Transverse colon (tissue), 4 donors: ENCODE measurements at places on chromosomes 5 and 9. TPM values are rescaled to one million over a fixed set of nuclear protein-coding genes. Genes with fewer than 3 reads are reported as not detected.
A peak's percentile ranks its signal among the peaks of the same experiment; 100 is the strongest.

DNA sequence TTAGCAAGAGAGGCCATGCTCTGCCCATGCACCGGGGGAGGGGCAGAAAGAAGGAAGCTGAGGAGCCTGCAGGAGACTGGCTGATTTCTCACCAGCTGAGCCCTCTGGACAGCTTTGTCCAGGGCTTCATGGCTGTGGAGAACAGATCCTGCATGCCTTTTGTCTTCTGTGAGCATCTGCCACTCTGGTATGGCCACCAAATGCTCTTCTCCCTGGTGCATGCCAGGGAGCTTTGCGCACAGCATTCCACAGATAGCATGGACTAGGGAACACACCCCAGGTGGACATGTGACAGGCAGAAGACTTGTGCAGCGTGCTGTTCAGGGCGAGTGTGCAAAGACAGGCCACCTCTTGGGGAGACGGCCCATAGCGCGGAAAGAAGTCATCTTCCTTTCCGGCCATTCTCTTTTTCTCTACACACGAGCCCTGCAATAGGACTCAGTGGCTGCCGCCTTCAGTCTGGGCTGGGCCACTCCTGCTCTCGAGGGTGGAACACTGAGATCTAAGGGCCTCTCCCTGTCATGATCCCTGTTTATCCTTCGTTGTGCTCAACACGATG is 56.7 kb downstream of the GADD45G start:
- peak overlapping the region; percentile 84 for H3K27ac ChIP-seq
- no peaks in the 10 kb centered on the region for H3K27me3 ChIP-seq
- no peaks in the 10 kb centered on the region for H3K36me3 ChIP-seq
- H3K4me3 ChIP-seq: no peak overlapping the region

GRCh38 chr5:78803353-78803752 is 154.8 kb upstream of the LHFPL2 start:
- H3K27ac ChIP-seq: peak overlapping the region; percentile 57
- no peaks in the 10 kb centered on the region for H3K36me3 ChIP-seq
- H3K27me3 ChIP-seq: no peaks in the 10 kb centered on the region
- no peak overlapping the region for H3K4me3 ChIP-seq
- DNase-seq: peak; percentile 41
- no peaks in the 10 kb centered on the region for H3K4me1 ChIP-seq

DNA sequence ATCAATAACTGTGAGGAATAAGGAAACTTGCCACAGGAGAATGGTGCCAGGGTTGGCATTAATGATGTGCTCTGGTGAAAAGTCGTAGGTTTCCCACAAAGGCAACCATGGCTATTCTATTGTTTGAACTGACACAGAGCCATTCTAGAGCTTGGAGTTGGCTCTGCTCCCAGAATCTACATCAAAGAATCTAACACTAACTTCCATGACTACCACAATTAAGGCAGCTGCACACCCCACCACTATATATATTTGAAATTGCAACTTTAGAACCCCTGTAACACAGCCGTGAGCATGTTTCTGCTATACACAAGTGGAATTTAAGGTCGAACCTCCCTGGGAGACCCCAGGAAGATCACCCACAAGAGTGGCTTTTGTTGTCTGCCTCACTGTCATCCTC is 89.7 kb upstream of the CCDC152 start:
- no peak overlapping the region for H3K27ac ChIP-seq
- no peak overlapping the region for H3K4me3 ChIP-seq
- H3K36me3 ChIP-seq: no peaks in the 10 kb centered on the region
- no peaks in the 10 kb centered on the region for H3K4me1 ChIP-seq
- no peaks in the 10 kb centered on the region for H3K27me3 ChIP-seq
- no peak for DNase-seq

LECT2 gene
- not detected for total RNA-seq

PHYKPL gene
- 219 TPM for total RNA-seq

FYB1 gene
- total RNA-seq: 6.4 TPM

DNA sequence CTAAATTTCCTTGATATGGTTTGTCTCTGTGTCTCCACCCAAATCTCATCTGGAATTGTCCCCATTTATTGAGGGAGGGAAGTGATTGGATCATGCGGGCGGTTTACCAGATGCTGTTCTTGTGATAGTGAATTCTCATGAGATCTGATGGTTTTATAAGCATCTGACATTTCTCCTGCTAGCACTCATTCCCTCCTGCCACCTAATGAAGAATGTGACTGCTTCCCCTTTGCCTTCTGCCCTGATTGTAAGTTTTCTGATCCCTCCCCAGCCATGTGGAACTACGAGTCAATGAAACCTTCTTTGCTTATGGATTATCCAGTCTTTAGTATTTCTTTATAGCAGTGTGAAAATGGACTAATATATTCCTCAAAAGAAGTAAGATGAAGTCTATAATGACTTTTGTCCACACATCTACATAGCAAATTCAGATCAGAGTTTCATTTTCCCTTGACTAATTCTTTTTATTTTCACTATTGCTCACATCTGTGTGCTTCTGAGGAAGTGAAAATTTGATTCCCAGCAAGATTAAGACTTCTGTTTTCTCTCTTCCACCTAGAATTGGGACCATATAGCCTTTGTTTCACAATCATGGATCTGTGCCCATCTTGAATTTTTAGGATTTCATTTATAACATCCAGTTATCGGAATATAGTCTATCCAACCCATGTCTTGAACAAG is 393.5 kb downstream of the DMAC1 start:
- H3K36me3 ChIP-seq: no peaks in the 10 kb centered on the region
- no peak overlapping the region for H3K4me3 ChIP-seq
- DNase-seq: no peak
- no peaks in the 10 kb centered on the region for H3K4me1 ChIP-seq
- no peak overlapping the region for H3K27ac ChIP-seq
- H3K27me3 ChIP-seq: no peaks in the 10 kb centered on the region

DNA sequence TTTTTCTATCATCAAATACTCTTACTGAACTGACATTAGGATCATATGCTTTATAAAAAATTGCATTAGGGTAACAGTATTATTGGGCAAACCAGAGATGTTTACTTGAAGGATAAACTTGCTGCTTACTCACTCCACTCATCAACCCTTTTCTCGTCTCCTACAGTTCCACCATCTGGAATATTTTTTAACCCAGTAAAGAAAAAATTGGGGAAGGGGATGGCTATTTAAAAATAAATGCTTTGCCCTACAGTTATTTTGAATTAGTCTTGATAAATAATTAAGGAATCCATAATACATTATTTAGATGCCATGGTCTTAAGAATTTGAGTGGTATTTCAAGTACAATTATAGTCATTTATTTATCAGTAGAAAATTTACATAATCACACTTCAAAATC is 225.8 kb downstream of the MEF2C start:
- peaks cover 9% of the 10 kb centered on the region for H3K4me1 ChIP-seq
- H3K4me3 ChIP-seq: no peak overlapping the region

DNA sequence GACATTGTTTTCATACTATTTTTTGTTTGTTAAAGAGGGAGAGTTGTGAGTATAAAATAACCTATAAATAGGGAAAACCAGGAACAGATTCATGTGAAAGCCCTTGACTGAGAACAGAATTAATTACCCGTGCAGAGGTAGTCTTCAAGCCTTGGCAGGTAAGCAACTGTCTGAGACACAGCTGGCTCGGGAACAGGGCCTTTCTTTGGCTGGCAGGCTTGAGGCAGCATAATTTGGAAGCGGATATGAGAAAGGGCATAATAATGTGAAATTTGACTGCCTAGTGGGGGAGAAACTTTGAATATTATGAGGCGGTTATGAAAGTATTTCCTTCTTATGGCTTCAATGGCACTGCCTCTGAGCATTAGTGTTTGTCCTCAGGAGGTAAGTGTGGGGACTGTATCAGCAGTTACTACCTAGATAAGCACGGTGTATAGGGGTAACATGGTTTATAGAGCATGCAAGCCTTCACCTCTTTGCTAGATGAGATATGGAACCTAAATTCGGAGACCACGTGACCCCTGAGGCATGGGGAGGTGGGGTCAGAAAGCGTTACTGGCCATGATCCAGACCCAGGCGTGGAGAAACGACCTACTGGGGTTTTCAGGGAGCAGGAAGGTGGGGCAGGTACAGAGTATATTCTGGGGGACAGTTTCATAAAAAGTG is 210.2 kb upstream of the GAS1 start:
- H3K4me1 ChIP-seq: peaks cover 4% of the 10 kb centered on the region
- H3K27me3 ChIP-seq: no peaks in the 10 kb centered on the region
- no peaks in the 10 kb centered on the region for H3K36me3 ChIP-seq
- no peak for DNase-seq

DNA sequence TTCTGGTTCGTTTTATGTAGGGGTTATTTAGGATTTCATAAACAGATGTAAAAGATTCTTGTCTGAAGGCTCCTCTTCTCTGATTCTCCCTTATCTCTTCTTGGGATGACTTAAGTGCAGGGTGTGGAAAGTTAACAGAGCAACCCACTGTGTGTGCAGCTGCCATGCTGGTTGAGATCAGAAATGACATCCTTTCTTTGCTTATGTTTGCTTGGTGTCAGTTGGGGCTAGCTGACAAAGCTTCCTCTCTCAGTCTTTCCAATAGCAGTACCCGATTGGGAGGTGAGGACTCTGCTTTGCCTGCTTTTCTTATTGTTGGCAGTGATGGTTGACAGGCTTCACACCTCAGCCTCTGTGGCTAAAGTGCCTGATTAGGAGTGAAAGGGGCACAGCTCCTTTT is 26.5 kb downstream of the OGN start:
- no peak for DNase-seq
- no peaks in the 10 kb centered on the region for H3K36me3 ChIP-seq
- H3K4me3 ChIP-seq: no peak overlapping the region
- no peaks in the 10 kb centered on the region for H3K27me3 ChIP-seq

DNA sequence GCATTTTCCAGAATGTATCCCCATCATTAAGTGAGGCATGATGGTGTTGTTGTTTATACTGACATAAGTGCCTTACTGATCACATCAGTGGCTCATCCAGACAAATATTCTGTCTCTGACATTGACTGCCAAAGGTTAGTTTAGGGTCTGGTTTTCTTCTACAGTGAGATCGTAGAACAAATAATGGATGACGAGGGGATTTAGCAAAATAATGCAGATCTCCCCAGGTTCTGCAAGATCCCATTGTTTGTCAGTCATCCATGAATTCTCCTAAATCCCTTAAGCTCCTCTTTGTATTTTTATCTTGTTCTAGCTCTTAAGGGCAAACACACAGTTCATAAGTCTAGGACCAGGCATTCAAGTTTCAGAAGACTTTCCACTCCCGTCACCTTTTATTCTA is 93.1 kb upstream of the DHFR start:
- DNase-seq: no peak
- no peak overlapping the region for H3K27ac ChIP-seq
- no peaks in the 10 kb centered on the region for H3K36me3 ChIP-seq
- no peak overlapping the region for H3K4me3 ChIP-seq

DNA sequence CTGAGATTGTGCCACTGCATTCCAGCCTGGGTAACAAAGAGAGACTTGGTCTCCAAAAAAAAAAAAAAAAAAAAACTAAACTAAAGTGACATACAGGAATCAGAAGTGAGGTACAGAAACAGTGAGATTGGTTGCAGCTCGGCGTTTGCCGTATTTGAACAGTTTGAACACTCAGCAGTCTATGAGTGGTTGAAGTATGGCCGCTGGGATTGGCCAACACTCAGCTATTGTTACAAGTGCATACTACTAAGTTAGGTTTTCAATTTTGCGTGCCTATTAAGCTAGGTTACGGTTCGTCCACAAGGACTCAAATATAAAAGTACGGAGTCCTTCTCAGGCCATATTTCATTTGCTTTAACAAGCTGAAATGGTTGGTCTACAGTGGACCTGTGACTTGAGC is 3.3 kb upstream of the TSC1 start:
- H3K27me3 ChIP-seq: no peaks in the 10 kb centered on the region
- no peak for DNase-seq
- no peak overlapping the region for H3K27ac ChIP-seq
- no peaks in the 10 kb centered on the region for H3K36me3 ChIP-seq
- H3K4me1 ChIP-seq: peaks cover 18% of the 10 kb centered on the region
- no peak overlapping the region for H3K4me3 ChIP-seq

DNA sequence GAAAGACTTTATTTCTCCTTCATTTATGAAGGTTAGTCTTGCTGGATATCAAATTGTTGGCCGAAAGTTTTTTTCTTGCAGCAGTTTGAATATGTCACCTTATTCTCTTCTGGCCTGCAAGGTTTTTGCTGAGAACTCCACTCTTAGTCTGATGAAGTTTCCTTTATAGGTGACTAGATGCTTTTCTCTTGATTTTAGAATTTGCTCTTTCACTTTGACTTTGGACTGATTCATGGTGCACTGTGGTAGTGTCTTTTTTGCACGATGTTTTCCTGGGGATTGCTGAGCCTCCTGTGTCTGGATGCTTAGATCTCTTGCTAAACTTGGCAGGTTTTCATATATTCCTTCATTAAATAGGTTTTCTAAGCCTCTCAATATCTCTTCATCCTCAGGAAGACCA is 12.4 kb downstream of the AHRR start:
- no peaks in the 10 kb centered on the region for H3K27me3 ChIP-seq
- H3K27ac ChIP-seq: no peak overlapping the region
- H3K36me3 ChIP-seq: no peaks in the 10 kb centered on the region
- H3K4me3 ChIP-seq: no peak overlapping the region

DNA sequence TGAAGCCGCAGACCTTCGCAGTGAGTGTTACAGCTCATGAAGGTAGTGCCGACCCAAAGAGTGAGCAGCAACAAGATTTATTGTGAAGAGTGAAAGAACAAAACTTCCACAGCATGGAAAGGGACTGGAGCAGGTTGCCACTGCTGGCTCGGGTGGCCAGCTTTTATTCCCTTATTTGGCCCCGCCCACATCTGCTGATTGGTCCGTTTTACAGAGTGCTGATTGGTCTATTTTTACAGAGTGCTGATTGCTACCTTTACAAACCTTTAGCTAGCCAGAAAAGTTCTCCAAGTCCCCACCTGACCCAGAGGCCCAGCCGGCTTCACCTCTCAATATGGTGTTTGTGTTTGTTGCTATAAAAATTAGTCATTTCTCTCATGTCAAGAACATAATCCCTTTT is 49.7 kb downstream of the RECK start:
- no peaks in the 10 kb centered on the region for H3K36me3 ChIP-seq
- peaks cover 15% of the 10 kb centered on the region for H3K4me1 ChIP-seq
- H3K4me3 ChIP-seq: no peak overlapping the region
- DNase-seq: no peak
- no peak overlapping the region for H3K27ac ChIP-seq
- no peaks in the 10 kb centered on the region for H3K27me3 ChIP-seq

DNA sequence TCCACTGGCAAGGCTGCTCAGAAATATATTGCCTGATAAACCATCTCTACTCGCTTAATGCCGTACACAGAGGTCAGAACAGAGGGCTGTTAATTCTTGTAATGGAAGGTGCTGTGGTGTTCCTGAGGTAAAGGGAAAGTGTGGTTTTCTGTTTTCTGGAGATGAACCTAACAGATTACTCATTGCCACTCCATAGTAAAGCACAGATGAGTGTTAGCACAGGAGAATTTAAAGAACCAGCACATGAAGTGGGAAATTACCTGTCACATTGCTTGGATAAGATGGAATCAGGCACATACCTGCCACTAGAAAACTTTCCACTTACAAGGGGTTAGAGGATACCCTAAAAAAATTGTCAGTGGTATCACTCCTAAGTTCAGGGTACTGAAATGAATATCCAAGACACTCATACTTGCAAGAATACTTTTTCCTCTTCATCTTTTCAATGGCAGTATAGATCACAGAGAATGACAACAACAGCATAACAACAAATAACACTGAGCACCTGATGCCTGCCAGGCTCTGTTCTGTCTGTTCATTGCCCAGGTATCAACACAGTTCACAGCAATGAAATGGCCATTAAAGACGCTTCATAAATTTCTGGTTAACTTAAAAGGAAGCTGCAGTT is 152.9 kb upstream of the GNA14 start:
- no peaks in the 10 kb centered on the region for H3K36me3 ChIP-seq
- H3K27ac ChIP-seq: no peak overlapping the region
- H3K4me1 ChIP-seq: peaks cover 24% of the 10 kb centered on the region
- H3K27me3 ChIP-seq: no peaks in the 10 kb centered on the region
- no peak overlapping the region for H3K4me3 ChIP-seq

PCDHA5 gene
- total RNA-seq: not detected
